ENCODE measurements at places on chromosomes 12 and 14.

DNA sequence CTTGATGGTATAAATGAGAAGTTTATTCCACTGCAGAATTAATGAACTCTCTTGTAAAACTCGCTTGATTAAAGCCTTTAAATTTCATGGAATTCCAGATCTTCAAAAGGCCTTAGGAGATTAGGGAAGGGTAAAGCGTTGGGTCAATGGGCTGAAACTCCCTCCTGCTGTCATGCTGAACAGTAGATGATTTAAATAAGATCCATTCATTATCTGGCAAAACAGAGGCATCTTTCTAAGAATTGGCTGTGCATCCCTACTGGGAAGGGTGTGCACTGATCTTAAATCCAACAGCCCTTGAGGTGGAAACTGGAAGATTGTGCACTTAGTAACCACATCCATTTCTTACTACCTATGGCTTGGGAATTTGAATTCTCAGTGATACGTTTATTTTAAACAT lies 56.0 kb downstream of the PLCZ1 start:
- no peak for DNase-seq

DNA sequence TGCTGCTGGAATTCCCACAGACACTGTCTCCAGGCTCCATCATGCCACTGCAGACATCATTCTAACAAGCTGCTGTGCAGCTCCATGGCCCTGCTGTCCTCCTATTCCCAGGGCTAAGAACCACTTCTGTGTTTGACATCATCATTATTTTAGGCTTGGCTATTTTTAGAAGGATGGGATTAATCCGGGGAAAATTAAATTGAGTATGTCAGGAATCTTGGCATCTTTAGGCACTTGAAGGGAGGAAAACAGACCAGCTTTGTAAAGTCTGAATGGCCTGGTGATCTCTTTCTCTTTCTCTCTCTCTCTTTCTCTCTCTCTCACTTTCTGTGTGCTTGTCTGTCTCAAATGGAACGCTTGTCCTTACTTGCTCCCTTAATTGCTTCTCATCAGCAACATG lies 568.3 kb upstream of the FLRT2 start:
- DNase-seq = no peak

DNA sequence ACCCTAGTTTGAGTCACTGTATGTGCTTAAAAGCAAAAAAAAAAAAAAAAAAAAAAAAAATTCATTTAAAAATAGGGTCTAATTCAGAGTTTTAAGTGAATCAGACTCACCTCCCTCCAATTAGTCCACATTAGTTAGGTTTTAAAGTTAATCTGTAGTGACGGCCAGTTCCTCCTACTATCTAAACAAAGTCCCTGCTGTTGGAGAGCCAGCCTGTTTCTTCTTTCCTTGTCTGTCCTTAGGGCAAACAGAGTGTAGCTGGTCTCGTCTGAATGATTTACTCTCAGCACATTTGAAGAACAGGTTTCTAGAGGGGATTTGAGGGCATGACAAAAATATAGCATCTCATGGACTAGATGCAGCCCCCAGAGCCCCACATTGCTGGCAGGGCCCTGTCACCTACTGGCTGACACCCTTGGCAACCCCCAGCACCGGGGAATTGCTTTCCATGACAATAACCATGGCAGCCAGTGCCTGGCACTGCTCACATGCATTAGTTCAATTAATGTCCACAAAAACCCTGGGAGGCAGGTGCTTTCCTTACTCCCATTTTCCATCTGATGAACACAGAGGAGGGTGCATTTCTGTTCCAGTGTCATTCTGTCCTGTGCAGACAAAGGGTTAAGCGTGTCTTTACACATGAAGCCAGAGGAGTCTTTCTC lies 138.3 kb downstream of the PLXNC1 start:
- no peak for DNase-seq

GRCh38 chr12:70451528-70451927 lies 85.4 kb downstream of the KCNMB4 start:
- DNase-seq = no peak

DNA sequence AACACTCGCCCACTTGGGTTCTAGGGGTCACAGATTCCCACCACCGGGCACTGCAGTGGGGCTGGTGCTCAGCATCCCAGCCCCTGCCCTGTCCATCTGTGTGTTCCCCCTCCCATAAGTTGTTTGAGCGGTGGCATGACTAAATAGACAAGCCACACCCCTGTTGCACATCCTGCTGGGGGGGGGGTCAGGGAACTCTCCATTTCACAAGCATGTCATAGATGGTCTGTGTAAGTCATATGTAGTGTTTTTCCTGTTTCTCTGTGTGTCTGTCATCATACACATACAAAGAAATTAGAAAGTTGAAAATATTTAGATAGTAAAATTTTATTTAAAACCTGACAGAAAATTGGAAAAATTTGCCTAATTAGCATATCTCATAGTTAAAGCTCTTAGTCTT lies 270.2 kb downstream of the IPO8 start:
- DNase-seq = no peak
